NCI-H1436 (cell line): ENCODE measurements at places on chromosomes 2 and 18.
A peak's percentile ranks its signal among the peaks of the same experiment; 100 is the strongest.

GRCh38 chr2:29218550-29219125 is 103.4 kb downstream of the CLIP4 start:
- no peak for DNase-seq

DNA sequence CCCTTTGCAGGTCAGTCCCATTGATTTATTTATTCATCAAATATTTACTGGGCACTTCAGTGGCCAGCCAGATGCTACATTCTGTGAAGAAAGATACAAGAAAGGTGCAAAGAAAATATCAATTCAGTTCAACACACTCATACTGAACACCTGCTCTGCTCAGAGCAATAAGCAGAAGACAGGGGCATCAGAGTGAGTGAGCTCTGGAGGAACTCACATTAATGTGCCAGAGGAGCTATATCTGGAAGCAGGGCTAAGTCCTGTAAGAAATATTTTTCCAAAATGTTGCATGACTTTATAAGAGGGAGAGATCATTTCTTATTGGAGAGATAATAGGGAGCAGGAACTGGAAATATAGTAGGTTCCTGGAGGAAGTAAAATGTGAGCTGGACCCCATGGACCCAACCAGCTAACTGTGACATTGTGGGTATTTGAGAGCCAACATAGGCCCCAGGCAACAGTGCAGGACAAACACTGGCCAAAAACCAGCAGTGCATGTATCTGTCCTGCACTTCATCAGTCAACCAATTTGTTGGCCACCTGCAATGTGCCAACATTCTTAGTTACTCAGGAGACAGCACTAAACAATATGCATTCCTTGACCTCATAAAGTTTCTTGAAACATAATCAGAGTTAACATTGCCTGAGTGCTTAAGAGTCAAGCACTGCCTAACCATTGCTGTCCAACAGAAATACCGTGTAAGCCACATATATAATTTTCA is 102.7 kb upstream of the PTPRM start:
- no peak for DNase-seq

- no peak for DNase-seq
These were observed 73.0 kb upstream of the NOSTRIN start for GRCh38 chr2:168729455-168729854.

GRCh38 chr2:174332217-174332963 is 2.4 kb upstream of the SP9 start:
- DNase-seq: peak; percentile 44

DNA sequence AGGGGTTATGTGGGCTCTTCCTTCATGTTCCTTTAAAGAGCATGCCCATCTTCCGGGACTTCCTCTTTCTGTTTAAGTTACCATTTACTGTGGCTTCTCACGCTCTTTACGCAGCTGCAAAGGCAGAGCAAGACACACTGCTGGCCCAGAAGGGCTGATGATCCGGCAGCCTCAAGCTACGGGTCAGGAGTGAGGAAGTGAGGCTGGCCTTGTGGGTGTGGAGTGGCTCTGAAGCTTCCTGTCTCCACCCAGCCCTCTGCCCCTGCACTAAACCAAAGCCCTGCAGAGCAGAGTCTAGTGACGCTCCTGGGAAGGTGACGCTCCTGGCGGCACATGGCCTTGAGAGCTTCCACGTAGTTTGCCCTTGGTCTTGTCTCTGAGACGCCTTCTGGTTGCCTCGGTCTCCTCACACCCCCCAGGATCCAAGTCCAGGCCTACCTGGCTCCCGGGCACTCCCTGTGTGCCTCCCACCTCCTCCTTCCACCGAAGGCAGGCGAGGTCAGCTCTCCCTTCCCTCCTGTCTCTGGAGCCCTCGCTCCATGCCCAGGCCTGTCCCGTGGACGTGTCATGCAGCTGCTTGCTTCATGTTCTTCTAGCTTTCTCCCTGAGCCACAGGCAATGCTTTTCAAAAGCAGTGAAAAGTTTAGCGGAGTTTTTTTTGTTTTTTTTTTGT is 50.3 kb downstream of the ARL4C start:
- DNase-seq: no peak

DNA sequence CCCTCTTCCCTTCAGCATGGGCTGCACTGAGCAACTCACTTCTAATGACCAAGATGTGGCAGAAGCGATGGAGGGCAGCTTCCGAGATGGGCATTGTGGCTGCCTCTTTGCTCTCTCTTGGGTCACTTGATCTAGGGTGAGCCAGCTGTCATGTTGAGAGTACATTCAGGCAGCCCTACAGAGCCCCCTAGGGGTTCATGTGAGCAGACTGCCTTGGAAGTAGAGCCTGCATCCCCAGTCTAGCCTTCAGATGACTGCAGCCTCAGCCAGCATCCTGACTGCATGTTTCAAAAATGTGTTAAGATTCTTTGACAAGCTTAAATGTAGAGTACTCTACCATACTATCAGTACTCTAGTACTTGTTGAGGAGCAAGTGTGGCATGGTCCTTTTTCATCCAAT is 143.9 kb downstream of the NCK2 start:
- no peak for DNase-seq

DNA sequence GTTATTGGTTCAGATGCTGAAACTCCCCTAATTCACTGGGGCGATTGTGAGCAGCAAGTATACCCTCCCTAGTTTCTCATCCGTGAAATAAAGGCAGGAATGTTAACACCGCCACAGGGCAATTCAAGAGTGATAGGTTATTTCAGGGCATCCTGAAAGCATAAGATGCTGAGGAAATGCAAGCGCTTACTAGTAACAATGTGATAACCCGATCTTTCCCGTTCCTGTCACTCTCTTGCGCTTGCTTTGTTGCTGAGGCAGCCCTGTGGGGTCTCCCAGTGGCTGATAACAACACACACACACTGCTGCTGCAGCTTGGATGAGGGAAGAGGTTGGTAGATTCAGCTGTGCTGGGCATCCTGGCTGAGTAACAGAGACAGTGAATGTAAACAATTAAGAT is 259.3 kb downstream of the AGPS start:
- no peak for DNase-seq
